Glutamatergic neuron (in vitro differentiated cells): ENCODE measurements at places on chromosomes 11 and 22. TPM values are rescaled to one million over a fixed set of nuclear protein-coding genes. Genes with fewer than 3 reads are reported as not detected.

The TRIM22 gene
- 5.0 TPM for total RNA-seq

The ROM1 gene
- 1.3 TPM for total RNA-seq

GRCh38 chr11:94131718-94132115 is 3.1 kb downstream of the PANX1 start:
- DNase-seq = no peak

- DNase-seq = peak; percentile 55
These were observed 394 bp downstream of the KIAA1671 start for GRCh38 chr22:24952837-24953383.

GRCh38 chr11:72812604-72812966 is 1.6 kb upstream of the ATG16L2 start:
- DNase-seq = no peak

DNA sequence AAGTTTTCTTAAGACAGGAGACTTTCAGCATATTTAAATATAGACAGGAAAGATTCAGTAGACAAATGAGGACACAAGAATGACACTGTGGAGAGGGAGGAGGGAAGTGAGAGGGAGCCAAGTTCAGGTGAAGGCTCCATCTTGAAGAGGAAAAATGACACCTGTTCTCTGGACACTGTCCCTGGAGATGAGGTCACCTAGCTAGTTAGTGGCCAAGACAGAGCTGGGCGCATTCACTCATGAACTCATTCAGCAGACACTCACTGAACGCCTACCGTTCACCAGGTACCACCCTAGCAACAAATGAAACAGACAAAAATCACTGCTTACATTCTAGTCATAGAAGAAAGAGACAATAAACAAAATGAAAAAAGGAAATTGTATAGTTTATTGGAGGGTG is 103.3 kb upstream of the PARVA start:
- no peak for DNase-seq

DNA sequence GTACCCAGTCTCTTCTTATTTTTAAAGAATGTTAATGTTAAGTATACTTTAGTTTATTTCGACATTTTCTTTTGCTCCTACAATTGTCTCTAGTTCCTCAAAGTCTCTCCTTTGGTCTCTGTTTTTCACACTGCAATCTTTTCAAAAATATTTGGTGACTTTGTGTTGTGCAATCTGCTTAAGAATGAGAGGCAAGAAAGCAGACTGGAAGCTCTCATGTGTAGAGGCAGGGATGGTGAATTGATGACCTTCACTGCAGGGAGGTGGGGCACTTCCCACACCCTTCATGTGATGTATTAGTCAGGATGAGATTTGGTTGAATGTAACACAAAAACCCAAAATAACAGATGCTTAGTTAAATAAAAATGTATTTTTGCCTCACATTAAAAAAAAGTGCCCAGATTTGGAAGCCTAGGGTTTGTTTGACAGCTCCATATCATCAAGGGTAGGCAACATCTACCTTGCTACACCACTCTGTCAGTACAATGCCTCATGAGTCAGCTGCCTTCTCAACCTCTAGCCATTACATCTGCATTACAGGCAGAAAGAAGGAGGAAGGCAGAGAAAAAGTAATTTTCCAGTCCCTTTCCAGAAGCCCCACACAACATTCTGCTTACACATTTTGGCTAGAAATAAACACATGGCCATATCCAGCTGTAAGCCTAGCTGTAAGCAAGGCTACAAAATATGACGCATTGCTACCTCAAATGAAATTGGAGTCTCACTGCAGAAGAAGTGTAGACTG is 3.8 kb upstream of the MMP27 start:
- no peak for DNase-seq

The SLC17A6 gene
- 170 TPM for total RNA-seq

DNA sequence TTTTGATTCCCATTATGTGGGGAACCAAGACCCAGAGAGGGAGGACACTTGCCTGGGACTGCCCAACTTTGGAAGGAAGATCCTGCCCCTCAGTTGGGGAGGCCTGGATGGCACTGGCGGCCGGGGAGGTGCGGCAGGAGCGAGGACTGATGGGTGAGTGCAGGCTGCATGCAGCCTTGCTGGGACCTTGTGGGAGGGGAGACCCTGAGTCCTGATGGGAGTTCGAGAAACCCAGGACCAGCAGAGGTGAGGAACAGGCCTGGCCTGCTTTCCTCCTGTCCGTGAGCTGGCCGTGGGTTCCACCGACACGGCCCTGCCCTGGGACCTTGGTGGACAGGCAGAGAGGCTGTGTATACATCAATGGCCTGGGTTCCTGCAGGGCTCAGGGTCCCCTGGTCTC is 19.3 kb upstream of the SMIM38 start:
- DNase-seq = no peak

- DNase-seq = no peak
These were observed 135.2 kb downstream of the MAML2 start for GRCh38 chr11:96207459-96208449.

DNA sequence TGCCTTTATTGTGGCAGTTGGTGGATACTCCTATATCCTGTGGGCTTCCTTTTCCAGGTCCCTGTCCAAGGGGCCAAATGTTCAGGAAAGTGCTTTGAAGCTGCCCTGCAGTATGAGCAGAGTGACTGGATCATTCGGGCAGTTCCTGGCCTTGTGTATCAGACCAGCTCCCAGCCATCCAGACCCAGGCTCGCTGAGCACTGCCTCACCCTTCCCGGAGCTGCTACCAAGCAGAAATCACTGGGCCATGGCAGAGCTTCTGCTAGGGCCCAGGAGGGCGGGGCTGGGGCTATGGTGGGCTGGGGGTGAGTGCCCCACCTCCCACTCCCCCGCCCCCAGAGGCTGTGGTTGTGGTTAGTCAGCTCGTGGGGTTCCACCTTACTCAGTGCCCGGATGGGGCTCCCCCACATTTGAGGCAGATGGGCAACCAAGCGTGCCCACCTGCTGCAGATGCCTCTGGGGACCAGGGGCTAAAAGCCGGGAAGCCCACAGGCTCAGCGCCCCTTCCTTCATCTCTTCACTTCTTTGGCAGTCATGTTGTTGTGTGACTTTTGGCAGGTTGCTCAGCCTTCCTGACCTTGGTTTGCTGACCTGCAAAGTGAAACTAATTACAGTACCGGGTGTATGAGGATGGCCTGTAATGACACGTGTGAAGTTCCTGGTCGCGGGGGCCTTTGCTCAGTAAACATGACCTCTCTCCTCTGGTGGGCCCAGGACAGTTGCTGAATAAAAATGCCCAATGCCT is 2.1 kb upstream of the LRRC32 start:
- DNase-seq = no peak

DNA sequence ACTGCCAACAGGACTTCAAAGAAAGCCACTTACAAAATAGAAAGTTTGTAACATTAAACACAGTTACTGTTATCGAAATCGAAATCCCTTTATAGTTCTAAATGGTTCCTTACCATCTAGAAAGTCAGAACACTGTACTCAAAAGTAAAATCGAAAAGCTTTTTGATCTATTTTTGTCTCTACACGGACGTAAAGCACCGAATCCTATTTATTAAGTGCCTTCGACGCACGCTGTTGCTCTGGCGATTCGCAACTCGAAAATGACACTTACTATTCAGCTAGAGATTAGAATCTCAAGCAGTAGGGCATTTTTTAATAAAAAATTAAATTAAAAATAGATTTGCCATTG is 78.3 kb downstream of the LARGE1 start:
- no peak for DNase-seq

DNA sequence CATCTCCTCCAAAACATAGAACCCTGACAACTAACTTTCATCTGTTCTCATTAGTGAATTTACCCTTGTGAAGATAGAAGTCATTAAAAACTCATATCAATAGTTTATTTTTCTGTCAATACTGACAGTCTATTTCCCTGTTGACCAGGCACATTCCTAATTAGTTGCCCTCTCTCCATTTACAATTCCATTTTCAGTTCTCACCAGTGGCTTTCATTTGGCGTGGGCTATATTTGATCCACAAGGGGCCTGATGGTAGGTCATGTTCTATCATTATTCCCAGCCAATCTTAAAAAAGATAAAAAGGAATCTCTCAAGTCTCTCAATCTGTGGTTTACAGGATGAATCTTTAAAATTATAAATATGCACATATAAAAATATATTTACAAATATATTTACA is 3.9 kb upstream of the AKIP1 start:
- DNase-seq = no peak

The OR52N4 gene
- not detected for total RNA-seq

The PLEKHB1 gene
- total RNA-seq = 4.8 TPM

The KCNE3 gene
- total RNA-seq = not detected

- DNase-seq = no peak
These were observed 23.7 kb upstream of the CTR9 start for GRCh38 chr11:10727146-10727851.

The HPX gene
- total RNA-seq = 9.6 TPM

DNA sequence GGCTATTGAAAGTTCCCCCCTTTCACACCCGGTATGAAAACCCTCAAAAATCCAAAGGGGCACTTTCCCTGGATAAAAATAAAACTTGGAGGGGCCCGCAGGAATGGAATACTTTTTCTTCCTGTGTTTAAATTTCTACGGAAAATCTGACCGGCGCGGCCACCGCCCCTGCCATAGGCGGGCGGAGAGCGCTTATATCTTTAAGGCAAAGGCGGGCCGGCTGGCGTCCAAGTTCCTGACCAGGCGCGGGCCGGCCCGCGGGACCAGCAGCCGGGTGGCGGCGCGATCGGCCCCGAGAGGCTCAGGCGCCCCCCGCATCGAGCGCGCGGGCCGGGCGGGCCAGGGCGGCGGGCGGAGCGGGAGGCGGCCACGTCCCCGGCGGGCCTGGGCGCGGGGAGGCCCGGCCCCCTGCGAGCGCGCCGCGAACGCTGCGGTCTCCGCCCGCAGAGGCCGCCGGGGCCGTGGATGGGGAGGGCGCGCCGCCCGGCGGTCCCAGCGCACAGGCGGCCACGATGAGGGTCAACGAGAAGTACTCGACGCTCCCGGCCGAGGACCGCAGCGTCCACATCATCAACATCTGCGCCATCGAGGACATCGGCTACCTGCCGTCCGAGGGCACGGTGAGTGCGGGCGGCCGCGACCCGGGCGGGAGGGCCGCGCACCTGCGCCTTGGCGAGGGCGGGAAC is at the start of gene ANO1:
Gene ANO1 (plus strand): TSS at position 223 of the 686 bp plus-strand sequence. CDS start 290 bp downstream, at position 513.
- peak; percentile 19 for DNase-seq

The WT1 gene
- not detected for total RNA-seq

GRCh38 chr11:32332990-32333319 is 102.4 kb downstream of the WT1 start:
- no peak for DNase-seq

DNA sequence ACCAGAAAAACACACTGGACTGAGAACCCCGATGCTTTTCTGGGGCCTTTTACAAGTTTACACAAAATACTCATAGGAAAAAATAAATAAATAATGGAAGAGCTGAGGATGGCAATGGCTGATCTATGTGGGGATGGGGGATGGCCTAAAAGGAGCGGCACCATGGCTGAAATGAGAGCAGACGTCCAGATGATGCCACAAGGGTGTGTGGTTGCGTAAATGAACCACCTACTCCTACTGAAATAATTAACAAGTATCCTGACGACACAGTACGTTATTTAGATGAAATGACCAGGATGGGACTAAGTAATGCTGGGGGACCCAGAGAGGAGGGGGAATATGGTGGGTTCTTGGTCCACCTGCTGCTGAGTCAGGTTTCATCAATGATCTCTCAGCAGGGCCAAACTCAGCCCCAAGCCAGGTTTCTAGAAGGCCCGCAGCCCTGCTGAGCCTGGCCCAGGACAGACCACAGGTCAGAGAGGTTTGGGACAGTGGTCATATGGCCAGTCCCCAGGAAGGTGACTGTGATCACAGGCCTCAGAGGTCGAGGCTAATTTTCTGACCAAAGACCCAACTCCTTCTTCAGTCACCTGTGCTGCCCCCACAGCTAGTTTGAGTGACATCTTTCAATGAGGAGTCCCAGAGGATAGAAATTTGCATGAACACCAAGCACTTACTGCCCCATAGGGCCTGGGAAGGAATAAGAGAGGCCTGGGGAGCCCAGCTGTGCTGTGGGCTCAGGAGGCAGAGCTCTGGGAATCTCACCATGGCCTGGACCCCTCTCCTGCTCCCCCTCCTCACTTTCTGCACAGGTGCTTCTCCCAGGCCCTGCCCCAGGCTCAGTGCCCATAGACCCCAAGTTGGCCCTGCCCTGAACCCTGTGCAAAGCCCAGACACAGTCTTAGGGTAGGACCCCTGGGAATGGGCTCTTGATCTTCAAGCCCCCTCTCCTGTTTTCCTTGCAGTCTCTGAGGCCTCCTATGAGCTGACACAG is 76.3 kb upstream of the IGLL5 start:
- no peak for DNase-seq

GRCh38 chr11:128520888-128521681 is 66.3 kb downstream of the ETS1 start:
- DNase-seq = no peak

The NAV2 gene
- total RNA-seq = 117 TPM

- no peak for DNase-seq
These were observed 19.4 kb downstream of the SYNGR1 start for GRCh38 chr22:39369186-39369585.

DNA sequence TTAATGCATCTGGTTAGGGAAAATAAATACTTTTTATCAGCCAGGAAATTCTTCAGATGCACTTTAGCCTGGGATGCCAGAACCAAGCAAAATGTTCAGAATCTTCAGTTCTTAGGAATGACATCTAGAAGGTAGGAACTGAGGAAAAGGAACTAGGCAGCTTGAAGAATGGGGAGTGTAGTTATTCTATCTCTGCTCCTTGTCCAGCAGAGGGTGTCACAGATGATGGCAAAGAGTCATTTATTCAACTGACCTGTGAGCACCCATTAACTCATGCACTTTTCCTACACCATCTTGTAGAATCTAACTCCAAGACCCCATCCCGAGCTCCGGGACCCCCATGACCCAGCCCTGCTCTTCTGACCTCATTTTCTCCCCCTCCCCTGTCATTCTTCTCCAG is 122.1 kb upstream of the ISX start:
- DNase-seq = no peak

DNA sequence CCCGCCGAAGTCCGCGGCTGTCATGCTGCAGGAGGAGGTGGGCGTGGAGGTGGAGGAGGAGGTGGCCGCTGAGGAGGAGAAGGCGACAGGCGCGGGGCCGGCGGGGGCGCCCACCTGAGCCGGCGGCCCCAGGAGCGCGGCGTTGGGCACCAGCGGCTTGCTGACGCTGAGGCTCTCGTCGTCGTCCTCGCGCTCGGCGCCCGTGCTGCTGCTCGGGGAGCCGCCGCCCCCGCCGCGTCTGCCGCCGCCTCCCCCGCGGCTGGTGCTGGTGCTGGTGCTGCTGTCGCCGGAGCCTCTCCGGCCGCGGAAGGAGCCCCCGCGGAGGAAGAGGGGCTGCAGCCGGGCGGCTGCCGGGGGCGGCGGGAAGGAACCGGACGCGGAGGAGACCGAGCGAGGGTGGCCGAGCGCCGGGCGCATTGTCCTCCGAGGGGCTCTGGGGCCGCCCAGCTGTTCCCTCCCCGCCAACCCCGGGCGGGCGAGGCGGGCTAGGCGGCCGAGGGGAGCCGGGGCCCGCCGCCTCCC is 388 bp downstream of the TMEM121B start:
- DNase-seq = peak; percentile 61

- DNase-seq = no peak
These were observed 342.6 kb downstream of the SOX6 start for GRCh38 chr11:16013649-16014275.

The DRICH1 gene
- total RNA-seq = not detected

GRCh38 chr22:45429981-45430775 is 16.7 kb downstream of the RIBC2 start:
- no peak for DNase-seq

- no peak for DNase-seq
These were observed 76.8 kb downstream of the KCNC1 start for GRCh38 chr11:17811352-17811751.

- no peak for DNase-seq
These were observed 26.7 kb downstream of the CD44 start for GRCh38 chr11:35165423-35166368.

GRCh38 chr11:114099392-114100178 is 40.1 kb downstream of the ZBTB16 start:
- DNase-seq = no peak
